Midbrain (tissue), 1 donor: ENCODE measurements at places on chromosomes 5 and 9.

GRCh38 chr9:126861707-126862103 is 1.3 kb downstream of the ZBTB34 start:
- DNase-seq = no peak

DNA sequence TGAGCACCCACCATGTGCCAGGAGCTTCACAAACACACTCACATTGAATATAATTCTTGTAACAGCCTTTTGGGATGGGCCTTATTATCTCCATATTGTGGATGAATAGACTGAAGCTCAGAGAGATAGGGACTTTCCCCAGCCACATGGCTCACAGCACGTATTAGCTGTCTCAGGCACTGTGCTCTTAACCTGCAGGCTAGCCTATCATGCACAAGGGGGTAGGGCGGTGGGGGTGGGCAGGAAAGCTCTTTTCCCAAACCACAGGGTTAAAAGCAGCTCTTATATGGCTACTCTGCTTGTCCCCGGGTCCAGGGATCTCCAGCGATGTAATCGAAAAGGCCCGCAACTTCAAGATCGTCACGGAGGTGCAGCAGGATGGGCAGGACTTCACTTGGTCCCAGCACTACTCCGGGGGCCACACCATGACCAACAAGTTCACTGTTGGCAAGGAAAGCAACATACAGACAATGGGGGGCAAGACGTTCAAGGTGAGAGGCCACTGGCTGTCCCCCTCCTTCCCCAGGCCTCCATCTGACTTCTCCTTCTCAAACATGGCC is 2.6 kb downstream of the FABP6 start:
- no peak for DNase-seq

GRCh38 chr9:77807281-77807683 is 159.2 kb upstream of the GNA14 start:
- no peak for DNase-seq

- no peak for DNase-seq
These were observed 221.2 kb downstream of the SLC12A2 start for GRCh38 chr5:128304791-128305190.

- no peak for DNase-seq
These were observed 226.9 kb downstream of the ARRDC3 start for GRCh38 chr5:91156242-91156641.

GRCh38 chr5:64165500-64166200 is at the start of gene RNF180:
TSS of gene RNF180 (plus strand) at chr5:64165843. CDS start at chr5:64200808, 34,965 bp downstream.
- DNase-seq = peak; percentile 50

- DNase-seq = no peak
These were observed 8.1 kb downstream of the HNRNPAB start for GRCh38 chr5:178212241-178213002.

- DNase-seq = no peak
These were observed 47.2 kb upstream of the COX7C start for GRCh38 chr5:86570427-86571083.

- DNase-seq = no peak
These were observed 323.9 kb upstream of the RORB start for GRCh38 chr9:74173284-74173683.

- DNase-seq = no peak
These were observed 10.1 kb upstream of the FOXI1 start for GRCh38 chr5:170095646-170096045.

GRCh38 chr5:150544611-150545219 is 36.8 kb downstream of the NDST1 start:
- DNase-seq = peak; percentile 72

DNA sequence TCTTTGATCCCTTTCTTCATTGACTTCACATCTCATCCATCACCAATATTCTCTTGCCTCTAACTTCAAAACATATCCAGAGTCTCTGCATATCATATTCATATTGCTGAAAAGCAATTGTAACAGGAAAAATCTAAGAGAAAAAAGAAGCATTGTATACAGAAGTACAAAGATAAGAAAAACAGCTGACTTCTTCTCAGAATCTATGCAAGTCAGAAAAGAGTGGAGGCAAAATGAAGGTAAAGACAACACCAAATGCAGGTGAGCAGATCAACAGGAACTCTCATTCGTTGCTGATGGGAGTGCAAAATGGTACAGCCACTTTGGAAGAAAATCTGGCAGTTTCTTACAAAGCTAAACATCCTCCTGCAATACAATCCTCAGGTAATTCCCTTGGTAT is 155.6 kb downstream of the PHF2 start:
- DNase-seq = no peak

DNA sequence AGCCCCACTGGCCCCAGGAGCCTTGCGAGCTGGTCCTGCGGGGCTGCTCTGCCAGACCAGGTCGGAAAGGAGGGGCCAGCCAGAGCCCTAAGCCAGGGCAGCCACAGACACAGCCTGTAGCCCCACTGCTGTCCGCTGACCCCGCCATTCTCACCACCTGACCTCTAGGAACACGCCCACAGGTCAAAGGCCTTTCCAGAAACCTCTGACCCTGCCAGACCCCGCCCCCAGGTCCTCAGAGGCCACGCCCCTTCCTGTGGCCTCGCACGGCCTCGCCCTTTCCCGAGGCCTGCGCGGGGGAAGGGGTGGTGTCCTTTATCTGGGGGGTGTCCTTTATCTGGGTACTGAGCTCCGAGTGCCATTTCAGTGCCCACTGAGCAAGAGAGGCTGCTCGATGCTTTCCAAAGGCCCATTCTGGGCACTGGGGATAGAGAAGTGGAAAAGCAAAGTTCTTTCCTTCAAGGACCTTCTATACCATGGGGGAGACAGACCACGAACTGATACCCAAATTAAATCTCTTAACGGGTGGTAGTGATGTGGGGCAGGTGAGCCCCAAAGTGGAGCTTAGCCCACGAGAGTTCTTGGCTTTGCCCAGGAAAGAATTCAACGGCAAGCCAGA is 46.5 kb downstream of the P4HA2 start:
- no peak for DNase-seq
